Skeletal muscle cell (primary cell): ENCODE measurements at places on chromosomes 3 and 15.

GRCh38 chr3:190265796-190266195, 56.5 kb downstream of the CLDN1 start:
- peak; percentile 58 for DNase-seq

- no peak for DNase-seq
These were observed 7.3 kb downstream of the GRIP2 start for GRCh38 chr3:14532691-14533456.

- DNase-seq: no peak
These were observed 366.5 kb downstream of the LRRC3B start for GRCh38 chr3:26989037-26989436.

DNA sequence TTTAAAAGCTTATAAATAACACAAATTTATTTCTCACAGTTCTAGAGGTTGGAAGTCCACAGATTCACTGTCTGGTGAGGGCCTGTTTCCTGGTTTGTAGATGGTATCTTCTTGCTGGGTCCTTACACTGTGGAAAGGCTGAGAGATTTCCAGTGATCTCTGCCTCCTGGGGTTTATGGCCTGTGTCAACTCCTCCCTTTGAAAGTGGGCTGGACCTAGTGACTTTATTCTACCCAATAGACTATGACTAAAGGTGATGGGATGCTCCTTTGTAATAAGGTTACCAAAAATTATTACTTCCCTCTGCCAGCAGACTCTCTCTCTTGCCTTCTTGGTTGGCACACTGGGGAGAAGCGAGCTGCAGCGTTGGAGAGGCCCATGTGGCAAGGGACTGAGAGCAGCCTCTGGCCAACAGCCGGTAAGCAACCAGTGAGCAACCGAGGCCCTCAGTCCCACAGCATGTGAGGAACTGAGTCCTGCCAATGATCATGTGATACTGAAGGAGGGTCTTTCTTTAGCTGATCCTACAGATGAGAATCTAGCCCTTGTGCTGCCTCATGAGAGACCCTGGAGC, 14.0 kb upstream of the COPG1 start:
- no peak for DNase-seq

- DNase-seq: peak; percentile 16
These were observed 596.7 kb downstream of the FGF12 start for GRCh38 chr3:192130534-192131132.

- DNase-seq: no peak
These were observed 12.5 kb upstream of the FBLN2 start for GRCh38 chr3:13536432-13536831.

- no peak for DNase-seq
These were observed 28.1 kb downstream of the CMTM7 start for GRCh38 chr3:32419742-32420125.

GRCh38 chr15:39501366-39502081, 79.4 kb upstream of the THBS1 start:
- DNase-seq: no peak

DNA sequence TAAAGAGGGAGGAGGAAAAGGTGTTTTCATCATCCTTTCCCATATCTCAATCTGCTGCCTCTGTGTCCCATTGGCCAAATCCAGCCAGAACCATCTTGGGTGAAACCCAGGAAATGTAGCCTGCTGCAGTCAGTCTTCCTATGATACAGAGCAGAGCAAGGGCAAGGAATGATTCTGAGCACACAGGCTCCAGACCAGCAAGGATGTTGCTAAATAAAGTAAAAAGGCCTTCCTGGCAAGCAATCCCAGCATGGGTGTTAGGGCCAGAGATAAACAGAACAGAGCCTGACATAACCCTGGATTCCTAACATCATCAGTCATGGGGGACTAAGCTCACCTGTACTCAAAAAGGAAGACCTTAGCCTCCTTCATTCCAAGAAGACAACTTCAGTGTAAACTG, 90.7 kb upstream of the AGTR1 start:
- no peak for DNase-seq

GRCh38 chr3:42214064-42214463, 51.9 kb downstream of the CCK start:
- DNase-seq: no peak

DNA sequence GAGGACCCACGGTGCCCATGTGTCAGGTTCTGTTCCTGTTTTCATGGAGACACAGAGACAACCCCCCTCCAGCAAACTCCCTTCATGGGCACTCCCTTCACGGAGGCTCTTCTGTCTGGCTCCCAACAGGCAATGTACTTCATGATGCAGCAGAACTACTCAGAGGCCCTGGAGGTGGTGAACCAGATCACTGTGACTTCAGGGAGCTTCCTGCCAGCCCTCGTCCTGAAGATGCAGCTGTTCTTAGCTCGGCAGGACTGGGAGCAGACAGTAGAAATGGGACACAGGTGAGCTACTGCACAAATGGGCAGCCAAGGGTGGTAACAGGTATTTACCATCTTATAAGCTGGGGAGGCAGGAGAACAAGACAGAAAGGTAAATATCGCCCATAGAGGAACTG, 7.0 kb downstream of the TTC21A start:
- no peak for DNase-seq

DNA sequence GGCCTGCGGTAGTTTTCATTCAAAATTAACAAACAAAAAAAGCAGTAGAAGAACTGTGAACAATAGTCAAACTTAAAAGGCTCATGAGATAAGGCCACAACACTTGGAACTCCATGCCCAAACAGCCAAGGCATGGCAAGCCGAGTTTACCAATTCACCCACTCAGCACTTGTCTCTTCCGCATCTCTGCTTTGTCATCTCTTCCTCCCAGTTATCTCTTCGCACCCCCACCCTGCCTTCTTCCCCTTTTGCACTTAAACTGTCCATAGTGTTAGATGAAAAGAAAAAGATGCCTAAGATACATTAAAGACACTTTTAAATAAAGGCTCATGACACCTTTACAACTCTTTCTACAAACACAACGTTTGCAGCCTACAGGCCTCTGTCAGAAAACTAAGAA, 11.1 kb downstream of the TLE3 start:
- DNase-seq: no peak

GRCh38 chr3:135980343-135980742, 14.8 kb downstream of the PPP2R3A start:
- no peak for DNase-seq

DNA sequence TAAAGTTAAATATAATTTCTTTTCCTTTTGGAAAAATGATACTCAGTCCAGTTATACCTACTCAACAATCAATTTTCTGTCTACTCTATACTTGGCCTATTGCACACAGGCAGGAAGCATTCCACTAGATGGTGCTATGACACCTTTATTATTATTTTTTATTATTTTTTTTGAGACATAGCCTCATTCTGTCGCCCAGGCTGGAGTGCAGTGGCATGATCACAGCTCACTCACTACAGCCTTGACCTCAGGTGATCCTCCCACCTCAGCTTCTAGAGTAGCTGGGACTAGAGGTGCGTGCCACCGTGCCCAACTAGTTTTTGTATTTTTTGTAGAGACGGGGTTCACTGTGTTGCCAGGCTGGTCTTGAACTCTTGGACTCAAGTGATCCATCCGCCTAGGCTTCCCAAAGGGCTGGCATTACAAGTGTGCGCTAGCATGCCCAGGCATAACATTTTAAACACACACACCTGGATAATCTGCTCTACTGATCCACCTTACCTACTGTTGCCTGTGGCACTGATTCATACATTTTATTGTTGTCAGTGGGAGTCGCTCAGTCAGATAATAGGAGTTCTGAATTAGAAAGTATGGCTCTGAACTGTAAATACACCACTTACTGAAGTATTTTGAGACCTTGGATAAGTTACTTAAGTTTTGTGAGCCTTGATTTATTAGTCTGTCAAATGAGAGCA, 56.2 kb downstream of the EIF3J start:
- DNase-seq: no peak

- no peak for DNase-seq
These were observed 1.2 kb upstream of the CAV3 start for GRCh38 chr3:8732413-8732812.

DNA sequence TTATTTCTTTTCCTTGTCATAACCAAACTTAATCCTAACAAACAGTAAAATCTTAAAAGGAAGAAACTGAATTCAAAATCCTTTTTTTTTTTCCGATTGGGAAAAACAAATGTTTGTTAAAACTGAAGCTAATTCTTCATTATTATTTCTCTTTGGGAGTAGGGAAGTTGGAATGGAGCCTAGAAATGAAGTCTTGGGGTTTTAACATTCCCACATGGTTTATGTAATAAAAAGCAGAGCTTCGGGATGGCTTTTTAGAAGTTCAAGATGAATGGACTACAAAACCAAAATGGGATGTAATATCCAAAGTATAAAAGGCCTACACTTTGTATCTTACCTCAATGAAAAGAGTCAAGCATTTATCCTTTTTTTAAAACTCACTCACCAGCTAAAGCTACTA, 189.0 kb upstream of the TMC3 start:
- no peak for DNase-seq

- DNase-seq: no peak
These were observed 88.8 kb downstream of the CACNA1D start for GRCh38 chr3:53583161-53583690.

DNA sequence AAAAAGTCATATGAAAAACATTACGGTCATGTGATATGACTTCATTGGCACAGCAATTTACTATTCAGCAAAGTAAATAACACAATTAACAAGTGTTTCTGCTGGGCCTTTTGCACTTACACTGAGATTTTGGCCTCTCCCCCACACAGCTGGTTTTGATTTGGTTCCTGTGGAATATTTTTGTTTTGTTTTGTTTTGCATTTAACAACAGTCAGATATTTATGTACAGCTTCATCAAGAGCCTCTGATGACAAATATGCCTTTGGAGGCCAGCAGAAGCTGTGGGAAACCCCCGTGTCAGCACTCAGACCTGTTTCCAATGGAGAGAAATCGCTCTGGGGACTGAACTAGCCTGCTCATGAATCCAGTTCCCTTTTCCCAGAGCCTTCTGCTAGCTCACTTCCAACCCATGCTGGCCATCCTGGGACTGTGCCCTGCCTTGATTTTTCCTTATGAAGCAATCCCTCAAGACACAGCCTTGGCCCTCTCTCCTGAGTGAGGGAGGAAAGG, 161.9 kb downstream of the ATG7 start:
- DNase-seq: peak; percentile 54

- DNase-seq: no peak
These were observed 34.2 kb downstream of the HMCES start for GRCh38 chr3:129312671-129313414.

DNA sequence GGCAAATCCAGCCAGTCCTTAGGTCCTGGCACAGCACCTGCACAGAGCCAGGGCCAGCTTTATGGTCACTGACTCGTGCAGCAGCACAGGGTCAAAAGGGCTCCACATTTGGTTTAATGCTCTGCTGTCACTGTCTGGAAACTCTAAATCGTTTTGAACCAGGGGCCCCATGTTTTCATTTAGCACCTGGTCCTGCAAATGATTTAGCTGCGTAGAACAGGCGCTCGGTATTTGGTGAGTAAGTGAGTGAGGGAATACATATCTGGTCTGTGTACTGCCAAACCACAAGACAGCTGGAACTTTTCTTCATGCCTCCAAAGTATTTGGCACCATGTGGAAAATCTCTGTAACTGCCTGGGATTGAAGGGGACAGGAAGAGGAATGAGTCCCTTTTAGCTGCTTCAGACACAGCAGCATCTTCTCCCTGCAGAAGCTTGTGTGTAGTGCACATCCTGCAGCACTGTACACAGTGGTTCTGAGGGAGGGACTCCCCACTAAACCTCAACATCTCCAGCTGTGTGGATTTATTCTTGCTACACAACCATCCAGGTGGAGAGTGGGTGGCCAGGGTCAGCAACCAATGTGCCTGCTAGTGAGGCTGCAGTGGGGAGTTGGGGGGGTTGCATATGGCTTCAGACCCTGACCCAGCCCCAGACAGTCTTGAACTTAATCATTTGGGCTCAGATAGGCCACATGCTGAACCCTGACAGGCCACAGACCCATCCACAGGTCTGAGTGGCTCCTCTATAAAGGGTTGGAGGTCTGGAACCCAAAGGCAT, 1.1 kb downstream of the SH2D7 start:
- DNase-seq: peak; percentile 77

- DNase-seq: no peak
These were observed 13.9 kb downstream of the EOGT start for GRCh38 chr3:68999605-69000004.

- no peak for DNase-seq
These were observed 91.8 kb upstream of the TRPM1 start for GRCh38 chr15:31193291-31193690.

DNA sequence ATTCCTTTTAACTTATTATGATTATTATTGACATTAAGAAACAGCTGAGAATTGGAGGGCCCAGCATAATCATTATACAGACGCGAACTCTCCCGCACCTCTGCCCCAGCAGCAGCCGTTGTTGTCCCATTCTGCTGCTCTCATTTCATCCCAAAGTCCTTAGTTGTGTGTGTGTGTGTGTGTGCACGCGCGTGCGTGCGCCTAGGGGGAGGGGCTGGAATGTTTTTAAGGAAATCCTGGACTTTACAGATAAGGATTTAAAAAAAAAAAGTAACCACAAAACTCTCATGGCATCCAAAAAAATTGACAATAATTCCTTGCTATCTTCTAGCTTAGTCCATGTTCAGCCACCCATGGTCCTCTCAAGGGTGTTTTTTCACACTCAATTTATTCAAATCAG, 134.2 kb downstream of the WNT7A start:
- no peak for DNase-seq

DNA sequence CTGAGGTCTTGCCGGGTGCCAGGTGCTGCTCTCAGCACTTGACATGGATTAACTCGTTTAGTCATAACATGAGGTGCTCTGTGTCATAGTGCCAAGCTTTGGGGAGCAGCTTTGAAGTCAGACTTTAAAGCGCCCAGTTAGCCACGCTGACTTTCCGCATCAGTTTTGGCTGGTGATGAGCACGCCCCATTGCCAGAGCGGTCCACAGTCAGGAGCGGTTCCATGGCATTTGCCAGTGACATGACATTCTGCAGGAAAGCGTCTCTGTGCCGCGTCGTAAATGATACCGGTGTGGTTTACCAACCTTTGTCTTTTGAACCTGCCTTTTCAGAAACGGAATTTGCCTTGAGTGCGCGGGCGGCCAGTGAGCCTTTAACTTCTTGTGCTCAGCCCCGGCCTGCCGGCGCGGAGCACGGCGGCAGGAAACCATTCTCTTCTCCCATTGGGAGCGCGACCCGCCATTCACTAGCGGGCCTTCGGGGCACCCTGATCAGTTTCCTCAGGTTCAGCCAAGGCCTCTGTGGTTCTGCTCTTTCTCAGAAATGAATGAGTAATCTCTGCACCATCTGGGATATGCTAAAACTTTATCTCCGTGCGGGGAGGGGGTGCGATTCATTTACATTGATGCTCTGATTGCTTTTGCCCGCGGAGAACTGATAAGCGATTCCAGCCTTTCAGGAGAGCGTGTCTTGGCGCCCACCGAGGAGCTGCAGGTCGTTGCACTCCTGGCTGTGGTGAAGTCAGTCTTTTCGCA, 1.7 kb upstream of the SLC2A2 start:
- peak; percentile 66 for DNase-seq

- no peak for DNase-seq
These were observed 14.2 kb downstream of the TERC start for GRCh38 chr3:169750665-169751064.

DNA sequence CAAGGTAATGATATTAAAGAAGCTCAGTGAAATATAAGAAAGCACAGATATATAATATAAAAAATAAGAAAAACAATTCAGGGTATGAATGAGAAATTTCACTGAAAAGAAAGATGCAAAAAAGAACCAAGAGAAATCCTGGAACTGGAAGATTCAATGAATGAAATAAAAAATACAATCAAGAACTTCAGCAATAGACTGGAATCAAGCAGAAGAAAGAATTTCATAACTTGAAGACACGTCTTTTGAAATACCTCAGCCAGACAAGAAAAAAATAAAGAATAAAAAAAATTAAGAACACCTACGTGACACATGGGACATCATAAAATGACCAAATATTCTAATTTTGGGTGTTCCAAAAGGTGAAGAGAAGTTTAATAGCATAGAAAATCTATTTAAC, 104.6 kb upstream of the NEO1 start:
- no peak for DNase-seq
